ENCODE measurements at places on chromosomes 12 and 14.
A peak's percentile ranks its signal among the peaks of the same experiment; 100 is the strongest.

GRCh38 chr12:130281153-130281799, 56.4 kb upstream of the PIWIL1 start:
- peak; percentile 76 for DNase-seq

GRCh38 chr12:56084958-56085543, 5.1 kb downstream of the ERBB3 start:
- no peak for DNase-seq

- no peak for DNase-seq
Observed at GRCh38 chr12:124722878-124723277, 140.8 kb downstream of the SCARB1 start.

- DNase-seq, result no peak
Observed at GRCh38 chr14:54310151-54310850, 86.5 kb upstream of the CDKN3 start.

DNA sequence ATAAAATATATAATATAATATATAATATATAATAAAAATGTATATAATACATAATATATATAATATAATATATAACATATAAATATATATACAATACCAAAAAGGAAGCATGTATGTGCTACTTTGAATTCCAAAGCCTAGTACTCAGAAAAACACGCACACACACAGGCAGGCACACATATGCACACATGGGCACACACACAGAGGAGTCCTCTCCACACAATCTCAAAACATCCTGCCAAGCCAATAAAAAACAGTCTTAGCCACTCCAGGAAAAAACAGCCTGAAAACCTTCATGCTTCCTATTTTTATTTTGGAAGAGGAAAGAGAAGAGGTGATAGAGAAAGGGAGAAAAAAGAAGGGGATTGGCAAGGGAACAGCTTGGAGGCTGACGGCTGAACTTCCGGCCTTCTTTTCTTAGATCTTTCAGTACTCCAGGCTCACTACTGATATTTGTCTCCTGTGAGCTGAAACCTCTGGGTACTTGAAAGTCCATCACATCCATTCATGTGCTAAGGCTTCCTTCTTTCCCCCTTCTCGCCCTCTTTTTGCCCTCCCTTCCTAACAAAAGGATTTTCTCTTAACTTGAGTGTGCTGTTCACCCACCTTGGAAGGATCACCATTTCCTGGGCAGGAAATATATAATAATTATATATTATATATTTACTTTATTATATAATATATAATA, 394.2 kb downstream of the NUAK1 start:
- DNase-seq, result no peak

DNA sequence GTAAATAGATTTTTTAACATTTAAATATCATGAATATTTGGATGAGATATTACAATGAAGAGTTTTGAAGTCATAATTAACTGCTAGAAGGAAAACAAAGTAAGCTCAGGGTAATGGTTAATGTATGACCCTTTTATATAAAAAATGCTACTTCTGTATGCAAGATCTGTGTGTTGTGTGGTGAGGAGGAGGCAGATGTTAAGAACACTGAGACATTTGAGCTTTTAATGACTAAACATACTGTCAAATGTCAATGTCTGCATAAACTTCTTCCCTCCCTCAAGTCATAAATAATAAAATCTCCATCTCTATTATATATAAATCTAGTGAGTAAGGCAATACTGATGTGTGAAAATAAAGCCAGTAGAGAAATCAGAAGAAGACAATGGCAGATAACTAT, 1.4 kb downstream of the TPH2 start:
- no peak for DNase-seq

GRCh38 chr12:110531741-110532333, 29.7 kb downstream of the RAD9B start:
- DNase-seq, result no peak

- no peak for DNase-seq
Observed at GRCh38 chr12:1613860-1614259, 15.2 kb upstream of the WNT5B start.

DNA sequence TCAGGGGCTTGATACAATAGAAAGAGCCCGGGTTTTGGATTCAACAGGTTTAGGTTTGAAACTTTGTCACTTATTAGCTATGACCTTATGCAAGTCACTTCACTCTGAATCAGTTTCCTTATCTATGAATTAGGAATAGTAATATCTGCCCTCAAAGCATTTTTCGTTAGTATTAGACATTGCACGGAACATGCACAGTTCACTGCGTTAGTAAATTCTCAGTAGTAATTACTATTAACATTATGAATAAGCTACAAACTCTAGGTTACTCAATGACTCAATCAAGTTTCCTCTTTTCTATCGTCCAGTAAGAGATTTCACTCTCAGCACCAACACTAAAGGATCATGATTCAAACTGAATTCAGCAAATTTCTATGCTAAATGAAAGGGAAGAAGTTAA, 150.3 kb downstream of the CEP83 start:
- DNase-seq, result no peak

DNA sequence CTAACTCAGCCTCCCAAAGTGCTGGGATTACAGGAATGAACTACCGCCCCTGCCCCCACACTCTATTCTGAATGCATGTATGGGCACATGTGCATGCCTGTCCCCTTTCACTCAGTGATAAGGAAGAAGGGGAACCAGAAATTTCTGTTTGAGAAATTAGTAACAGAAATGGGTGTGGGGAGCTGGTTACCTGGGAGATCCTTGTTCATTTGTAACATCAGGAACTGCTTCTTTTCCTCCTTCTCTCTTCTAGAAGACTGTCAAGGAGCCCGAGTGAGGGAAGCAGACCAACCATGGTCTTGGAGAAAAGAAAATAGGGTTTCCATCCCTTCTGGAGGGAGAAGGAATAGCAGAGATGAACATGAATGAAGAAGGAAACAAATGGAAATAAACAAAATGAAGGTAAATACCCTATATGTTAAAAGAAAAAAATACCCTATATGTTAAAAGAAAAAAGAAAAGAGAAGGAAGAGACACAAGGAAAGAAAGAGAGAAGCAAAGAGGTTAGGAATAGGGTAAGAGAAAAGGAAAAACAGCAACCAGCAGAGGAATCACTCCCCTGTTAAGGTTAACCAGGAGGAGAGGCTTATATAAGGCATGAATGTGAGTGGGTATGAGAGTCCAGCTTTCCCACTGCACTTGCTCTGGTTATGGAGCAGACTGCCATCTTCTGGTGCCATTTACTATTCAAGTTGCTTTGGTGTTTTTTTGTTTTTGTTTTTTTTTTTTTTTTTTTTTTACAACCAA, 3.3 kb downstream of the PPP1R3E start:
- DNase-seq, result peak; percentile 50

GRCh38 chr14:32077081-32078022, at the start of gene ARHGAP5:
ARHGAP5 (plus strand) TSS chr14:32077304; CDS start chr14:32090670, 13,366 bp downstream.
- peak; percentile 90 for DNase-seq

- DNase-seq, result no peak
Observed at GRCh38 chr12:25970916-25971653, 12.6 kb downstream of the RASSF8 start.

DNA sequence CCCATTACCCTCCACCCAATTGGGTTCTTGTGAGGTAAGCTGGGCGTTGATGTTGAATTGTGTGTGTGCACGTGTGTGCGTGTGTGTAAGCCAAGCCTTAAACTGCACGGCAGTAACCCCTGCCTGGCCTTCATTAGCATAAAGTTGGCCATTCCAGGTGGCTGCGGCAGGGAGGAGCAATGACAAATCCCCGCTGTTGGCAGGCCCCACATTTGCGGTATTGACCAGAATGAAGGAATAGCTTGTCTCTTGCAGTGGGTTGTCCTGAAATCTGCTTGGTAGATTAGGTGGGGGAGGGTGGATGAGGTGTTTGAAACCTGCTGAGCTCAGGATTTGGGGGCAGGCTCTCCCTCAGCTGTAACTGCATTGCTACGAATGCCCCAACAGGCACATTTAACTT, 7.3 kb downstream of the VSX2 start:
- no peak for DNase-seq

- no peak for DNase-seq
Observed at GRCh38 chr14:100201701-100202100, 37.2 kb upstream of the YY1 start.

DNA sequence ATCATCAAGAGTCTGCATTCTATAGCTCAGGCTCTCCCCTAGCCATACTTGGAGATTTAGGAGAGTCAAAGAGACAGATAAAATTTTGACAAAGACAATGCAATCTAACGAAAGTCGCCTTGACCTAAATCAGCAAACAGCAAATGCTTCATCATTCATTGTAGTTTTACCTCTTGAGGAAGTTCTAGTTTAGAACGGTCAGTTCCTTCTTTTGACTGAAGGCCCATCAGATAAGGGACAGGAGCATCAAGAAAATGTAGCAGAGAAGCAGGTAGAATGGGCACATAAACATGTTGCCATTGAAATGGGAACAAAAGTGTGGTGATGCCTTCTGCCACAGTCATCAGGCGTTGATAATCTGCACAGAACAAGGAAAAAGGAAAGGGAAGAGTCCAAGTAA, 130.9 kb downstream of the DENND5B start:
- no peak for DNase-seq

GRCh38 chr14:23094666-23095195, at the start of gene ACIN1:
ACIN1 (minus strand) TSS chr14:23095136; CDS start chr14:23095112, 24 bp downstream.
- peak; percentile 95 for DNase-seq

GRCh38 chr12:19301223-19301622, 138.1 kb upstream of the AEBP2 start:
- no peak for DNase-seq

DNA sequence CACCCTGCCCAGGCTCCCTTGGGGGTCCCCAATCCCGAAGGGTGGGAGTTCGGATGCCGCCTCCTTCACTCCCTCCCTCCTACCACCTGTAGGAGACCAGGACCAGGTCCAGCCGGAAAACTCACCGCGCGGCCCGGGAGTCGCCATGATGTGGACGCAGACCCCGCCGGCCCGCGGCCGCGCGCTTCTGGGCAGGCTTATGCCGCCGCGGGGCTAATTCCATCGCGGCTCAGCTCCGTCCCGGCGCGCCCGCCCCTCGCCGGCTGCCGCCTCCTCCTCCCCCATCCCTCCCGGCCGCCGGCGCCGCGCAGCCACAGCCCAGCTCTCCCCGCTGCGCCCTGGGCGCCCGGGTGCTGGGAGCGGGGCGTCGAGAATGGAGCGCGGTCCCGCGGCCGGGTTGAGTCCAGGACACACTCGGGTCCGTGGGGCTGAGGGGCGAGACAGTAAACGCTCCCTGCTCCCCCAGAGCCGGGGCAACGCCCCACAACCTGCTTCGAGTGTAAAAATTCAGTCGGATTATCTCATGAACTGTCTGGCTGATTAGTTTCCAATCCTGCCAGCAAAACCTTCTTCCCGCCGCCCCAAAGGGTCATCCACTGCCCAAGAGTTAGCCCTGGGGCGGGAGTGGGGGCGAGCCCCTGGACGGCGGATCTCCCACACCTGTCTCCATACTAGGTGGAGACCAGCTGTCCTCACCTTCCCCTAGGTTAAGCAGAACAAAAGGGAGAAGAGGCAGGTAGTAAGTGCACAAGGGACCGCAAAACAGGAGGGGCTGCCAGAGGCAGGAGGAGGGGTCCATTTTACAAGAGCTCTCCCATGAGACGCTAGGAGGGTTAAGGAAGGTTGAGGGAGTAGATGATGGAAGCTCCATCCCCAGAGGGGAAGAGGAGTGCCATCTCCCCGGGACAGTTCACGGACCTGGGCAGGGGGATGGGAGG, at the start of gene ANO2:
Gene ANO2, minus strand, starts transcription at position 189 of the 938 bp plus-strand sequence. Its CDS starts 42 bp downstream, at position 147.
- peak; percentile 86 for DNase-seq

DNA sequence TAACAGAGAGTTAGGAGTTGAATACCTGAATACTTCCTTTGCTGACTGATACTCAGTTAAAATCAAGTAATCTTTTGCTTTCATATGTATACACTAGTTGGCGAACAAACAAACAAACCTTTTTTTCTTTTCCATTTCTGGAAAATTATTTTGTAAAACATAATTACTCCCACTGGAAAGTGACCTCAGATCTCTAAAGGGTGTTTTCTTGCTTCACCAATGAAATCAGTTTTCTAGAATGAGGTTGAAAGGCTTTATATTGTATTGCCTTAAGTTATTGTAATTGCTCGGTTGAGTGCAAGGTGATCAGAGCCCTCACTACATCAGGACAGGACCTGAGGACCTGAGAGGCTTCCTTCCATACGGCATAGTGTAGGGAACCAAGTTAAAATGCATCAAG, at the start of gene OR4K1:
Gene OR4K1, plus strand, starts transcription at position 301 of the 400 bp plus-strand sequence. CDS start 4,750 bp downstream, outside the sequence.
- DNase-seq, result no peak

DNA sequence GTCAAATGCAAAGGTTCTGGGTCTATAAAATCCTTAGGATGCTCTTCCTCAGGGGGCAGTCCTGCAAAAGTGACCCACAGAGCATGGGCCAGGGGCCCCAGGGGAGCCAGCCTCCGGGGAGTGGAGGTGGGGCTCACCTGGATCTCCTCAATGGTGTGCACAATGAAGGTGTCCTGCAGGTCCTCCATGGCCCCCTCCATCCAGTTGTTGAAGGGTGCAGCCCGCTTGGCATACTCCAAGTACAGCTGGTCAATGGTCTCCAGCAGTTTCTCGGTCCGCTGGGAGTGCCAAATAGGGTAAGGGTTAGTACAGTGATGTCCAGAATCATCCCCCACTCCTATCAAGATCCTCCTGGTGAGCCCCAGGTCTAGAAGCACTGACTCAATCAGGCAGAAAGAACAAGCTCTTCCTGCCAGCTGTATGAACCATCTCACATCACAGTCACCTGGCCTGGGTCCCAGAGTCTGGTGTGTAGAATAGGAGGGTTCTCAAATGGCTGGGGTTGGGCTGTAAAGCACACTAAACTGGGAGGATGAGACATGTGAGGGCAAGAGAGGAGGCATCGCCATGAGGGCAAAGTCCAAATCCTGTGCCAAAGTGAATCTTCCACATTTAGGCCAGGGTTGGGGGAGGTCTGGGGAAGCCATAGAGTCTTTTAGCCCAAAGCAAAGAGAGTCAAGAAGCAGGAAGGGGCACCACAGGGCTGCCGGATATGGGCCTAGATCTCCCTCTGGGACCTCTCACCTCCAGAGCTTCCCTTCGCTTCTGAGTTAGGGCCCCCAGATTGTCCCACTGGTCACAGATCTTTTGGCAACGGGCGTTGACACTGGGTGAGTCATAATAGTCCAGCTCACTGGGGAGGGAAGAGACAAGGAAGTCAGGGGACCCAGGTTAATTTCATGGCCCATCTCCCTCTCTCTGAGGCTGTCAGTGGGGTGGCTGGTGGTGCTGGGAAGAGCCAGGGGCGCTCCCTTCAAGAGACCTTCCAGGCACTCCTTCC, 91.5 kb upstream of the ZFP36L1 start:
- DNase-seq, result no peak

- no peak for DNase-seq
Observed at GRCh38 chr12:54373649-54374561, 9.6 kb upstream of the GPR84 start.

GRCh38 chr14:25111061-25111601, 61.2 kb upstream of the STXBP6 start:
- peak; percentile 81 for DNase-seq

DNA sequence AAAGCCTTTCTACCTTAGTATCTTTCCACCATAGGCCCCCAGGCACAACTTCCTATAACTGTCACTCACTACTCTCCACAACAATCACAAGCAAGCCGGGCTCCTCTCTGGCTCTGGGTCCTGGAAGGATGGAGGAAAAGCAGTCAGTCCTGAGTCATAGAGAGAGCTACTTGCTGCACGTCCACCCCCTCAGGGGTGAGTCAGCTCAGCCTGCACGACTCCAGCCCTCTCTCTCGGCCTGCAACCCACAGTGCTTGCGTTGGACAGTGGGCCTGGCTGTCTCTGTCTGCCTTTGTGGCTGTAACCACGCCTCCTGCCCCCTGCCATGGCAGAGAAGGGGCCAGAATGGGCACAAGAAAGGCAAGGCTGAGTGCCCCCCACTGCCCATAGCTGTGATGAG, 154.1 kb upstream of the FKBP4 start:
- DNase-seq, result no peak

GRCh38 chr14:88208858-88209257, 114.2 kb downstream of the KCNK10 start:
- DNase-seq, result no peak

- no peak for DNase-seq
Observed at GRCh38 chr12:26042645-26043044, 82.2 kb downstream of the BHLHE41 start.

- DNase-seq, result no peak
Observed at GRCh38 chr12:107092669-107093416, 506 bp downstream of the CRY1 start.
